ENCODE measurements at places on chromosomes 13 and 19.

GRCh38 chr19:2097203-2097885 lies 629 bp downstream of the IZUMO4 start:
- DNase-seq, result no peak

- no peak for DNase-seq
These were observed 2.1 kb upstream of the KLHL26 start for GRCh38 chr19:18634612-18635297.

DNA sequence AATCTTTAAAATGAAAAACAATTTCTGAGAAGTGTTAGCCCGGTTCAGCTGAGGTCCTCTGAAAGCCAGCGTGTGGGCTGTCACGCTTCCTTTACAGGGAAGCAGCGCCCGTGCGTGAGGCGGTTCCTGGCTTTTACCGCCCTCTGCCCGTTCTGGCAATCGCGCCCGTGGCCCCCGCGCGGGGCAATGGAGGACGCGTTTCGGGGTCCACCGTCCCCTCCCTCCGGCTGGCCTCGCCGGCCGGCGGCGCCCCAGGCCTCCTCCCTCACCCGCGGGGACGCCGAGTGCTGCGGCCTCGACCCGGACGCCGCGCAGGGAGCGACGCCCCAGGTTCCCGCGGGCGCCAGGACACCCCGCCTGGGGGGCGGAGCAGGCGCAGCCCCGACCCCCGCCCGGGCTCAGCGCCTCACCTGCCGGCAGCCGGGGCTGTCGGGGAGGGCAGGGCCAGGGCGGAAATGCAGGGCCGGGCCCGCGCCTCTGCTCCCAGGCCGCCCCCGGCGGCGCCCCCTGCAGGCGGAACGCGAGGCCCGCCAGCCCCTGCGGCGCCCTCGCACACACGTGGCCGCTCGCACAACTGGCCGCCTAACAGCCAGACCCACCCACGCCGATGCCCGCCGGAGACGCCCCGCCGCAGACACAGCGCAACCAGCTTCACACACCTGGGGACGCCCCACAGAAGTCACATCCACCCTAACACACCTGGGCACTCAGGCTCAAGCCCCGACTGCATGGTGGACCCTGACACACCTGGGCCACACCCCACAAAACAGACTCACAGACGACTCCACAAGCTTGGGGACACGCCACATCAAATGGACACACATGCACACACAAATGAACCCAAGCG lies at the start of gene GGACT:
TSS of gene GGACT (minus strand) at position 459 of the 847 bp plus-strand sequence. CDS start 56,198 bp downstream, outside the sequence.
- peak; percentile 73 for DNase-seq

DNA sequence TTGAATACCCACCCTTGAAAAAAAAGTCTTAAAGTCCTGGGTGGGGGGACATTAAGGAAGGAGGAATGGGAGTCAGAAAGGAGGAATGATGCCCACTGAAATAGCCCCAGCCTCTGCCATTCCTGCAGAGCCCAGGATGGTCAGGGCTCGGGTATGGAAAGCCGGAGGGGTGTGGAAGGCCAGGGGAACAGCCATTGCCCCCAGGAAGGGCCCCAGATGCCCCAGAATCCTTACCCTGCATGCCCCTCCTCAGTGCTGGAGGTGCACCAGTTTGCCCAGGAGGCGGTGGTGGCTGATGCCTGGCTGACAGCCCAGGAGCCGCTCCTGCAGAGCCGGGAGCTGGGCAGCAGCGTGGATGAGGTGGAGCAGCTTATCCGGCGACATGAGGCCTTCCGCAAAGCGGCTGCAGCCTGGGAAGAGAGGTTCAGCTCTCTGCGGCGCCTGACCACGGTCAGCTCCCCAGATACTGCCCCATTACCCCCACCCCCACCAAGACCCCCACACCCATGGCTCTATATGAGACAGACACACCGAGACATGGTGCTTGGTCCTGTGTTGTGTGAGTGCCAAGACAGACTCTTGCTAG lies 10.7 kb upstream of the SHKBP1 start:
- DNase-seq, result no peak

- no peak for DNase-seq
These were observed 60.9 kb upstream of the MED4 start for GRCh38 chr13:48155848-48156247.

- DNase-seq, result no peak
These were observed 253.6 kb upstream of the DACH1 start for GRCh38 chr13:72120632-72121031.

GRCh38 chr19:32469795-32470194 lies 64.2 kb downstream of the DPY19L3 start:
- DNase-seq, result no peak

GRCh38 chr13:57682128-57682716 lies 50.7 kb downstream of the PCDH17 start:
- no peak for DNase-seq

- no peak for DNase-seq
These were observed 525.7 kb downstream of the UQCRFS1 start for GRCh38 chr19:28687296-28687695.

GRCh38 chr19:28134311-28134710 lies 1078.6 kb downstream of the UQCRFS1 start:
- peak; percentile 46 for DNase-seq

DNA sequence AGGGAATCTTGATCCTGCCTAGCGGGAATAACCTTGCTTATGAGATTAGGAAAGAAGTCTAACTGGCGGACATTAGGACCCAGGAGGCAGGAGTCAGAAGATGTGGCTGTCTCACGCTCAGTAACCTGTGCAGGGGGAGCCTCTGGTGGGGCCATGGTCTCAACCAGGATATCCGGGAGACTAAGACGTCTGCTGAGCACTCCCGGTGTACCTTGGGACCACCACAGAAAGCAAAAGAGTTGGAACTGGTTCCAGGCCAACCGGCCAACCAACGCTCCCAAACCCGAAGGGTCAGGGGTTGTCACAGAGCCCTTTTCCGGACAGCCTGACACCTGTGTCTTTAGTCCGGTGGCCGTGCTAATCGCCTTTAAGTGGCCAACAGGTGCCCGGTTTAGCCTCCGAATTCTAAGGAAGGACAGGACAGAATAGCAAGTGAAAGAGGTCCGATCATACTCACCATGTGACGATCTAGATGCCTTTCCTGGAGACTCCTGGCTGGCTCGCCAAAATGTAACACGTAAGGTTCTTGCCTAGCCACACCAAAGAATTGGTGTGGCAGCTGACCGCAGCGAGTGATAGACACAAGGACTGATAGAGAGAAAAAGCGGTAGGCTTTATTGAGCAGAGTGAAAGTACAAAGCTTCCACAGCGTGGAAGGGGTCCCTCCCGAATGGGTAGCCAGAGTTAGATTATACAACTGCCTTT lies 103.9 kb upstream of the DIAPH3 start:
- DNase-seq, result no peak

- DNase-seq, result no peak
These were observed 18.5 kb upstream of the ZNF681 start for GRCh38 chr19:23777216-23777615.

All from ureter (tissue), 1 donor.